ENCODE measurements at places on chromosomes 6 and 20.

- H3K27me3 ChIP-seq: no peaks in the 10 kb centered on the region
- peaks cover 10% of the 10 kb centered on the region for H3K4me1 ChIP-seq
- H3K27ac ChIP-seq: no peak overlapping the region
- no peak overlapping the region for H3K4me3 ChIP-seq
Measured at GRCh38 chr6:123462152-123462551, 174.6 kb downstream of the TRDN start.

DNA sequence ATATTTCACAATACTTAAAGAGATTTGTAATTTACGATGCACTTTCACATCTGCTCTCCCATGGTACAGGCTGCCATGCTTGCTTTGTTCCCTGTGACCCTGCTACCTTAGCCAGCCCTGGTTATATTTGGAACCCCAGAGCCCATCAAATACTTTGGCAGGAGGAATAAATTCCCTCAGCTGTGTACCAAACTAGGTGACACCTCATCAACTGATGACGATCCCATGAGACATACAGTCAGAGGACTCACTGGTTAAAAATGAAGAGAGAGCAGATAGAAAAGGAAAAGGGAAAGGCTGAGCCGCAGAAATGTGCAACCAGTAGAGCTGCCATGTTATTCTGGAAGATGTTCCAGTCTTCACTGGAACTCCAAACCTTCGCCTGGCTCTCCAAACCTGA, 120.0 kb downstream of the SIM1 start:
- no peak overlapping the region for H3K4me3 ChIP-seq
- H3K27me3 ChIP-seq: no peaks in the 10 kb centered on the region
- H3K27ac ChIP-seq: no peak overlapping the region
- peaks cover 17% of the 10 kb centered on the region for H3K4me1 ChIP-seq

GRCh38 chr6:133504158-133504557, 263.0 kb downstream of the EYA4 start:
- peaks cover 11% of the 10 kb centered on the region for H3K36me3 ChIP-seq
- no peaks in the 10 kb centered on the region for H3K27me3 ChIP-seq
- H3K4me1 ChIP-seq: peaks cover 63% of the 10 kb centered on the region
- peak overlapping the region; percentile 88 for H3K27ac ChIP-seq
- no peak overlapping the region for H3K4me3 ChIP-seq

GRCh38 chr6:170038251-170038650, 252.6 kb downstream of the DLL1 start:
- peaks cover 2% of the 10 kb centered on the region for H3K27me3 ChIP-seq
- no peak overlapping the region for H3K27ac ChIP-seq
- DNase-seq: no peak
- H3K4me1 ChIP-seq: no peaks in the 10 kb centered on the region

DNA sequence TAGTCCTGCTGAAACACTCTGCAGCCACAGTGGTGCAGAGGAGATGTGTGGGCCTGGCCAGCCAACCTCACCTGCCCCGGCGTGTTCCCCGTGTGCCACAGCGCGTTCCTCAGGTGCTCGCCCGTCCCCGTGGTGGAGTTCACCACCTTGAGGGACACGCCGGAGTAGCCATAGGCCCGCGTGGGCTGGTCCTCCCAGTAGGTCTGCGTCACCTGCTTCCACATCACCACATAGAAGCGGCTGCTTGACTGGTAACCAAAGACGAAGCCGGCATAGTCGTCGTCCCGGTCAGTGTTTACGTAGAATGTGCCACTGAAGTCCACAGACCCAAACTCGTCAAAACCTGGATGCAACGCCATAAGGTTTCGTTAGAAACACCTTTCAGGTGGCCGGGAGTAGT, 31.5 kb downstream of the THBS2 start:
- H3K27me3 ChIP-seq: no peaks in the 10 kb centered on the region
- no peak overlapping the region for H3K27ac ChIP-seq
- DNase-seq: no peak
- H3K4me1 ChIP-seq: no peaks in the 10 kb centered on the region
- peaks cover 5% of the 10 kb centered on the region for H3K36me3 ChIP-seq

DNA sequence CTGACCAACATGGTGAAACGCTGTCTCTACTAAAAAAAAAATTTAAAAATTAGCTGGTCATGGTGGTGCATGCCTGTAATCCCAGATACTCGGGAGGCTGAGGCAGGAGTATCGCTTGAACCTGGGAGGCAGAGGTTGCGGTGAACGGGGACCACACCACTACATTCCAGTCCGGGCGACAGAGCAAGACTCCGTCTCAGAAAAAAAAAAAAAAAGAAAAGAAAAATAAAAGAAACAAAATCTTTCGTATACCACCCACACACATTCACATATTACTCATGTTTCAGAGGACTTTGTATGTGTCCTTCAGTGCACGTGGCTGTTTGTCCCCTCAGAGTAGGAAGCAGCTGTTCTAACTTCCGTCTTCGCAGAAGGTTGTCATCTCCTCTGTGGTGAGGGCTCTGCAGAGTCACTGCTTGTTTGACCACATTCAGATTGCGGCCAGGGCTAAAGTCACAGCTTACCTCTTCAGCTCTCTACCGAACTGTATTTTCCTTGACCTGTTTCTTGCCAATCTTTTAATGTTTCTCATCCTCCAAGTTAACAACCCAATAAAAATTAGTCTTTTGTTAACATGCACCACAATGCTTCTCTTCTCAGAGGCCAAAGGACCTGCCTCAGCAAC, 36.6 kb upstream of the HIVEP1 start:
- H3K4me3 ChIP-seq: no peak overlapping the region
- H3K27ac ChIP-seq: no peak overlapping the region
- H3K4me1 ChIP-seq: peaks cover 24% of the 10 kb centered on the region
- no peaks in the 10 kb centered on the region for H3K36me3 ChIP-seq
- no peak for DNase-seq

DNA sequence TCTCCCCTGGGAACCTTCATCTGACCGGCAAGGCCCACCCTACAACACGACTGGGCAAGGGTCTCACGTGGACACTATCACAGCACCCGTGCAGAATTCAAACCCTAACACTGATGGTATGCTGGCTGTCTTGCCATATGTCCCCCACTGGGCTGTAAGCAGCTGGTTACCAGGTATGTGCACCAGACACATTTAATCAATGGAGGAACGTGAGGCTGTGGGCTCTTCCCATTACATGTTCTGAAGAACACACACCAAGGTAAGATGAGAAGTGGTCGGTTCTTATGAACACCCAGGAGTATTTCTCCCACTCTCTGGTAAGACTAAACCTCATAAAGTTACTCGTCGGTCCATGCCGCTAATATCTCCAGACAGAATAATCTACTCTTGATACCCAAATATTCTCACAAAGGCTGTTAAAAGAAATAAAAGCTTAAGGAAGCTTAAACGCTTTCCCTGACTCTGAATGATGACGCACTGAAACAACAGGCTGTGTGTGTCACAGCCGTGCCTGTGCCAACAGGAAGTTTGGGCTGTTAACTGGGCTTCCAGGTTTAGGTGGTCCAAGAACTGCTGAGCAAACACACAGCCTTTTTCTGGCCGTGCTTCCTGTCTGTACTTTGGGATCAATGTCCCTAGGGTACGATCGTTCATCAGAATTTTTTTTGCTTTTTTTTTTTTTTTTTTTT, 75.3 kb downstream of the SLC23A2 start:
- peaks cover 2% of the 10 kb centered on the region for H3K36me3 ChIP-seq
- DNase-seq: no peak
- H3K27me3 ChIP-seq: no peaks in the 10 kb centered on the region
- peaks cover 6% of the 10 kb centered on the region for H3K4me1 ChIP-seq
- no peak overlapping the region for H3K4me3 ChIP-seq

DNA sequence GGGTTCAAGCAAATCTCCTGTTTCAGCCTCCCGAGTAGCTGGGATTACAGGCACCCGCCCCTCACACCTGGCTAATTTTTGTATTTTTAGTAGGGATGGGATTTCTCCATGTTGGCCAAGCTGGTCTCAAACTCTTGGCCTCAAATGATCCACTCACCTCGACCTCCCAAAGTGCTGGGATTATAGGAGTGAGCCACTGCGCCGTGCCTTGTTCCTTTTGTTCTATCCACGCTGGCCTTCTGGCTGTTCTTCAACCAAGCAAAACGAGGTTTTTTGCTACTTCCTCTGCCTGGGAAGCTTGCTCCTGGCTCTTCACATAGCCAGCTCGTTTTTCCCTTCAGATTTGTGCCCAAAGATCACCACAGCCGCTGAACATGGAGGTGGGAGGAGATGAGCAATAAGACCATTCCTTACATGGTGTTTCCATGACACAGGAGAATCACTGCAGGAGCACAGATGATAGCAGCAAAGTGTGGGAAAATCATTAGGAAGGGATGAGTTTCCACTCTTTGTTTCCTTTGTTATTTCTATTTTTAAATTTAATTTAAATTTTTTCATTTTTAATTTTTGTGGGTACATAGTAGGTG, 201.0 kb upstream of the ZNF217 start:
- H3K36me3 ChIP-seq: no peaks in the 10 kb centered on the region
- no peaks in the 10 kb centered on the region for H3K27me3 ChIP-seq
- H3K4me3 ChIP-seq: no peak overlapping the region
- no peak for DNase-seq
- H3K27ac ChIP-seq: no peak overlapping the region

GRCh38 chr6:140437619-140438345, 1063.3 kb upstream of the CITED2 start:
- H3K4me3 ChIP-seq: no peak overlapping the region
- peaks cover 29% of the 10 kb centered on the region for H3K4me1 ChIP-seq
- no peak overlapping the region for H3K27ac ChIP-seq

DNA sequence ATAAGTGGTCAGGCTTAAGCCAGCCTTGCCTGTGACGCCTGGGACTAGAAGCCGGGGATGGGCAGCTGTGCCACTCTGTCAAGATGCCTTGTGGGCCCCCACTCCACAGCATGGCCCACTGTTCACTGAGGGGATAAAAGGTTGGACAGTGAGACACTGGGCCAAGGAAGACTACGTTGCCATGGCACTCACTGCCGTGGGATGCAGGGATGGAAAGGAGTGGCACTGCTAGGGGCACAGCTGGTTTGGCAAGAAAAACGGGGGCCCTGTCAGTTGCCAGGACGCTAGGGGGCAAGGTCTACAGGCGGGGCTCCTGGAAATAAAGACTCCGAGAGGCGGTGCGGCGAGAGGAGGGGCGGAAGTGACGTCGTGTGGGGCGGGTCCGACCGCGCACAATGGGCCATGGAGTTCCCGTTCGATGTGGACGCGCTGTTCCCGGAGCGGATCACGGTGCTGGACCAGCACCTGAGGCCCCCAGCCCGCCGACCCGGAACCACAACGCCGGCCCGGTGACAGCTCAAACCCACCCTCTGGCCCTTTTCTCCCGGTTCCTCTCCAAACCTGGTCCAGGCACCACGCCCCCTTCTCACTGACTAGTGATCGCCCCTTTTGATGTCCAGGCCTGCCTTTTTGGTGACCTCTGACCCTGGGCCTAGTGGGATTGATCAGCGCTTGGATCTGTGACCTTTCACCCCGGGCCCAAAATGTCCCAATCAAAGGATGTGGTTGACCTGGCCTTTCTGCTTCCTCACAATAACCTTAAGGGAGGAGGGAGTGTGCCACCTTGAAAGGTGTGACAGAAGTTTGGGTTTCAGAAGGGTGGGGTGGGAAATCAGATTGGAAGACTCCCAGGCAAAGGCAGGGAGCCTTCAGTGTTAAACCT, at the start of gene ATAT1:
TSS of gene ATAT1 (plus strand) at position 391 of the 883 bp plus-strand sequence.
- no peaks in the 10 kb centered on the region for H3K27me3 ChIP-seq
- H3K27ac ChIP-seq: peak within 1 kb of the TSS; percentile 98
- peaks cover 30% of the 10 kb centered on the region for H3K36me3 ChIP-seq
- H3K4me3 ChIP-seq: peak within 1 kb of the TSS; percentile 86

DNA sequence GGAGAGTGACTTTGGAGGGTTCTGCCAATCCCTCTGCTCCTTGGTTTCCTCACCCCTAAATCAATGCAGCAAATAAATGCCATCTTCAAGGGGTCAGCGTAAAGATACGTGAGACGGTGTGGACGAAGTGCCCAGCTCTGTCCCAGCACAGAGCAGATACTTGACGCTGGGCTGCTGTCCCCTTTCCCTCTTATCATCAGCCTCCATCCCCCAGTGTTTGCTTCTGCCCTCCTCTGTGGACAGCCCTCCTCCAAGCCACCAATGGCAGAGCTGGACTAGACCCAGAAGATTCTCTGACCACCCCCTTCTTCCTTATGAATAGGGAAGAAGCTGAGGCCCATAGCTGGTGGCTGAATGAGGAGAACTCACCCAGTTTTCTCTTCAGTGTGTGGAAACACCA, 17.7 kb upstream of the PI16 start:
- peaks cover 4% of the 10 kb centered on the region for H3K4me1 ChIP-seq
- DNase-seq: no peak
- H3K27me3 ChIP-seq: no peaks in the 10 kb centered on the region
- H3K27ac ChIP-seq: no peak overlapping the region
- peaks cover 3% of the 10 kb centered on the region for H3K36me3 ChIP-seq

DNA sequence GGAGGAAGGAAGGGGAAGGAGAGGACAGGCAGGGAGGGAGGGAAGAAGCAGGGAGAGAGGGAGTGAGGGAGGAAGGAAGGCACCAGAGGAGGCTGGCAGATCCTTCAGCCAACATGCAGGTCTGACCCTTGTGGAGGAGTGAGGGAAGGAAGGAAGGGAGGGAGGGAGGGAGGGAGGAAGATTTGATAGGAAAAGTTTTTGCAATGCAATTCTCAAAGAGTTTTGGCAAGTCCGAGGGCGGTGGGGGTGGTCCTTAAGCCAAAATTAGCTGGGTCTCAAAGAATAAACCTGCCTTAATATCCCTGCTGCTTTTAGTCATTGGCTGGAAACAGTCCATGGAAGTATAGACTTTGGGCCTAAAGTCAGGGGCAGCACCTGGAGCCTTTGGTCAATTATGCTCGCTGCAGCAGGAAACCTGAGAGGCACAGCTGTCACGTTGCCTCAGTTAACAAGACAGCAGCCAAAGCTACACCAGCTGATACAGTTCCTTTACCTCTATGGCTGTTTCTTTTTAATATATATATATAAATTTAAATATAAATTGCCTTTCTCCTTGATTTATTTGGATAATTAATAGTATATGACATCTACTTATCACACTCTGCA, 115.7 kb upstream of the RALGAPA2 start:
- DNase-seq: no peak
- no peaks in the 10 kb centered on the region for H3K36me3 ChIP-seq
- no peaks in the 10 kb centered on the region for H3K4me1 ChIP-seq
- H3K4me3 ChIP-seq: no peak overlapping the region

- no peaks in the 10 kb centered on the region for H3K27me3 ChIP-seq
- peaks cover 41% of the 10 kb centered on the region for H3K36me3 ChIP-seq
- no peak overlapping the region for H3K4me3 ChIP-seq
- H3K27ac ChIP-seq: no peak overlapping the region
- H3K4me1 ChIP-seq: peaks cover 13% of the 10 kb centered on the region
Measured at GRCh38 chr6:36968266-36968977, 13.9 kb downstream of the PI16 start.

- H3K4me3 ChIP-seq: no peak overlapping the region
- H3K27ac ChIP-seq: no peak overlapping the region
- H3K36me3 ChIP-seq: no peaks in the 10 kb centered on the region
- peaks cover 36% of the 10 kb centered on the region for H3K27me3 ChIP-seq
- no peak for DNase-seq
Measured at GRCh38 chr6:32214126-32214525, 9.7 kb downstream of the NOTCH4 start.

Data from mesothelial cell of epicardium (in vitro differentiated cells).